ENCODE measurements at places on chromosomes 13 and 19. TPM values are rescaled to one million over a fixed set of nuclear protein-coding genes. Genes with fewer than 3 reads are reported as not detected.

GRCh38 chr13:22278336-22278929 is 607.6 kb downstream of the FGF9 start:
- DNase-seq: peak; percentile 32

GRCh38 chr19:13505164-13505695 is 1.0 kb downstream of the CACNA1A start:
- DNase-seq: no peak

DNA sequence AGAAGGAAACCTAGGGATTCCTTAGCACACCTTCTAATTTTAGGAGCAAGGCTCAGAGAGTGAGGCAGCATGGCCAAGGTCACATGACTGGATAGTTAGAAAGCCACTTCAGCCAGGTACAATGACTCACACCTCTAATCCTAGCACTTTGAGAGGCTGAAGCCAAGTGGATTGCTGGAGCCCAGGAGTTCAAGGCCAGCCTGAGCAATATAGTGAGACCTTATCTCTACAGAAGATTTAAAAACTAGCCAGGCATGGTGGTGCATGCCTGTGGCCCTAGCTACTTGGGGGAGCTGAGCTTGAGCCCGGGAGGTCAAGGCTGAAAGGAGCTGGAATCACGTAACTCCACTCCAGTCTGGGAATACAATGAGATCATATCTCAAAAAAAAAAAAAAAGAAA is 69.2 kb downstream of the TEX26 start:
- DNase-seq: no peak

GRCh38 chr13:32165796-32166195 is 134.2 kb downstream of the FRY start:
- no peak for DNase-seq

GRCh38 chr13:114269281-114269770 is 12.1 kb upstream of the UPF3A start:
- no peak for DNase-seq

GRCh38 chr19:41591951-41592562 is 16.1 kb downstream of the CEACAM21 start:
- no peak for DNase-seq

DNA sequence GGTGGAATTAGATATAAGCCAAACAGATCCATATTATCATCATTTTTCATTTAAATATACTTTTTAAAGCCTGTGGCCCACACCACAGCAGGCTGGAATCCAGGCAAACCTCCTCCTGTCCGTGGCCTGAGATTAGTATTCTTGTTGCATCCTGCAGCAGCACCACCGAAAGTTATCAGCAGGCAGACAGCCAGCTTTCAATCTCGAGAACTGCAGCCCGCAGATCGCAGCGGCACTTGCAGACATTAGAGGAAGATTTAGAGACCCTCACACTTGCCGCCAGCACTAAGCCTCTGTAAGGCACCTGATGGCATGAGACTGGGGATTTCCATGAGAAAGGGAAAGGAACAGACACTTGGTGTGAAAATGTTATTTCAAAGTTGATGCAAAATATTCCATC is 7.4 kb downstream of the DHRS12 start:
- no peak for DNase-seq

GRCh38 chr19:32866564-32867265 is 2.9 kb downstream of the SLC7A9 start:
- DNase-seq: no peak

The APC2 gene
- 0.05 TPM for total RNA-seq

The GSX1 gene
- not detected for total RNA-seq

The CCNA1 gene
- 0.24 TPM for total RNA-seq

The PODNL1 gene
- total RNA-seq: 2.9 TPM

The CYP4F2 gene
- not detected for total RNA-seq
